ENCODE measurements at places on chromosomes 2 and 18.

GRCh38 chr2:191607096-191607495 is 70.8 kb upstream of the NABP1 start:
- DNase-seq: no peak

GRCh38 chr18:80245781-80246444 is 1.4 kb downstream of the PARD6G start:
- peak; percentile 12 for DNase-seq

GRCh38 chr2:37982147-37982582 is 57.1 kb downstream of the RMDN2 start:
- DNase-seq: no peak

DNA sequence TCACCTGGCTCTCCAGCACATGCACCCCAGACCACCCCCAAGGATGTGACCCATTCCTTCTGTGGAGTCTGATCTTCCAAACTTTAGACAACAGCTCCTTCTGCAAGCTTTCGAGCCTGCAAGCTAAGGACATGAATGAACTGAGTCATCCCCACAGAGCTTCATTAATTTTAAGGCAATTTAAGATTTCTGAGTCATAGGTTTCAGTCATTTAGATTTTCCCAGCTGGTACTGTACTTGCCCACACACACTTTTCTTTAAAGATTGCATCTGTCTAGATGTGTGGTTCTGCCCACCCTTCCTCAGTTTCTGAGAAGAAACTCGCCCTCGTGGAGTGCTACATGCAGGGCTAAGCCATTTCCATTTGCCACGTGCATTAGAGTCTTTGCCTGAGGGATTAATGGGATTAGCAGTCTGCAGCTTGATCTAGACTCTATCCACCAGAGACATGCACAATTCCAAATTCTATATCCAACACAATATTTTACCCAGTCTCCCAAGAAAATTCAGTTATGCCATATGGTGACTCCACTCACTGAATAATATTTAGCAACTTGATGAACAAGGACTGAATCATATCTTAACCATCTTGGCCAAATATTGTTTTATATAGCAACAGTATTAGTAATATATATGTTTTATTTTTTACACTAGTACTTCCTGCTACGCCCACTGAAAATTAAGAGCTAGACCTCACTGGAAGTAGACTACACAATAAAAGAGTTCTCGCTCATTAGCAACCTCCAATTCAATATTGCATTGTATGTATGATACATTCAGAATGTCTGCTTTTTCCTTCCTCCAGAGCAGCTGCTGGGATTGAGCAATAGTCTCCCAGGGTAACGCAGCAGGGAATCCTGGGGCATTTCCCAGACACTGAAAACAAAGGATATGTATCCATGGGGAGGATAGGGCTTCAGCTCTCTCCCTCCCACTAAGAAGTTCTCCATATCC is 14.3 kb upstream of the TRIB2 start:
- DNase-seq: no peak

DNA sequence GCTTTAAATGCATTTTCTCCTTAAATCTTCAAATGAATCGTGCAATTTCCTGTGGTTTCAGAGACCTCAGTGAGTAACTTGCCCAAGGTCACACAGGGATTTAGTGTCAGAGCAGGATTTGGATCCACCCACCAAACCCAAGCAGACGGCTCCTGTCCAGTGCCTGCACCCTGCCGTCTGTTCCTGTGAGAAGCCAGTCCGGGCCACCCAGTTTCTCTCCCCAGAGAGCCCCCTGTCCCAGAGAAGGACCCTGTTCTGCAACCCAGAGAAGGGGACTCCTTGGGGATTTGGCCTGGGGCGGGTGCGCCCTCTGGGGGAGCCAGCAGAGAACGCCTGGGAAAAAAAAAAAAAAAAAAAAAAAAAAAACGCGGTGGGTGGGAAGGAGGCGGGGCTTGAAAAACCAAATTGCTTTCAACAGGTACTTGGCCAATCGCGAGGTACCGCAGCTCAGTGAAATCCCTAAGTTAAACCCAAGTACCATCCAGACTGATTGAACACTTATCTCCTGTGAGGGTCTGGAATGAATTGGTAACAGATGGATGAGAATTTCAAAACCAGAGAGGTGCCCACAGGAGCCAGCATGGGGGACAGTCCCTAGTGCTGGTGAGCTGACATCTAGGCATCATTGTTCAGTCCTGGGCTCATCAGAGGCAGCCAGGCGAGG is 30.9 kb upstream of the REEP1 start:
- no peak for DNase-seq

GRCh38 chr2:85847051-85847588 is 41.7 kb downstream of the ST3GAL5 start:
- DNase-seq: no peak

GRCh38 chr18:25282282-25282681 is 69.7 kb downstream of the ZNF521 start:
- no peak for DNase-seq

DNA sequence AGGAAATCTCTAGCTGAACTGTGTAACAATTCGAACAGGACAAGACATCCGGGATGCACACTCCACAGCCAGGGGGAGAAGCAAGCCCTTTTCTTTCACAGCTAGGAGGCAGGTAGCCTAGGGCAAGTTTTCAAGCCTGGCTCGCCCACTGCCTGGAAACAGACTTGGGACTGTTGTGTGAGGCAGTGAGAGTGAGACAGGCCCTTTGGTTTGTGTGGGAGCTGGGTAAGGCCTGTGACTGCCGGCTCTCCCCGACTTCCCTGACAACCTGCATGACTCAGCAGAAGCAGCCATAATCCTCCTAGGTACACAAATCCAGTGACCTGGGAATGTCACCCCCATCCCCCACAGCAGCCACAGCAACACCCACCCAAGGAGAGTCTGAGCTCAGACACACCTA is 179.7 kb downstream of the WDPCP start:
- no peak for DNase-seq
